ENCODE measurements at places on chromosomes 2 and 18.
A peak's percentile ranks its signal among the peaks of the same experiment; 100 is the strongest.

- DNase-seq = no peak
These were observed 189.9 kb downstream of the SH3RF3 start for GRCh38 chr2:109318949-109319342.

DNA sequence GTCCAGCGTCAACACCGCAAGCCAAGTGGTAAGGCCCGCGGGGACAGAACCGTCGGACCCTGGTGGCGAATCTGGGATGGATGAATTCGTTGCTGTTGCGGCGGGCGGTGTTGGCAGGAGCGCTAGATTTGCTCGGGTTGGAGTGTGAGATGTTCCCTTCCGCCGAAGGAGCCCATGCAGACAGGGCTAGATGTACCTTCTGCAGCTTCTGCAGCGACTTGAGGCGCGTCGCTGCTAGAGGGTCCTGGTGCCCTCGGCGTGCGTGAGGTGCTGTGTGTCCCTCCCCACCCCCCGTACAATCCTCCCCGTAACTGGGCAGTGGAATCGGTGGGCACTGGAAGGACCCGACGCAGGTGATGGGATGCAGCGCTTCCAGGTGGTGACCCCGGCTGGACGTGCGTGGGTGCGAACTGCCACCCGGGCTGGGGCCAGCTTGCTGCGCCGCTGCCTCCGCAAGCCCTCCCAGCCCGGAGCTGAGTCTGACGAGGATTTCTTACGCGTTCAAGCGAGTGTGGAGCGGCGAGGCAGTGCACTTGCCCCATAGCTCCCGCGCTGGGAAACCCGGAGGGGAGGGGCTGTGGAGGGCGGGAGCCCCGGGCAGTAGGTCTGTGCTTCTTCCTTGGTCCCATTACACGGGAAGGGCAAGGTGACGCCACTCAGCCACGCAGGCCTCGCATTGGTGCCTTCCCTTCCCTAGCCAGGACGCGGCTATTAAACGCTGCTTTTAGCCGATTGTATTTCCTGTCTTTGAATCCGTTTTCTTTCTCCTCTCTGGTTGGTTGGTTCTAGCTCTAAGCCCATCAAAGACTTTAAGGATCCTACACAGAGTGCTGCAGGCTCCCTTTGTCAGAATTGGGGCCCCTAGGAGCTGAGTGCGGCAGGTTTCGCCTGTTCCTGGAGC, 34.2 kb downstream of the CHRNA1 start:
- no peak for DNase-seq

DNA sequence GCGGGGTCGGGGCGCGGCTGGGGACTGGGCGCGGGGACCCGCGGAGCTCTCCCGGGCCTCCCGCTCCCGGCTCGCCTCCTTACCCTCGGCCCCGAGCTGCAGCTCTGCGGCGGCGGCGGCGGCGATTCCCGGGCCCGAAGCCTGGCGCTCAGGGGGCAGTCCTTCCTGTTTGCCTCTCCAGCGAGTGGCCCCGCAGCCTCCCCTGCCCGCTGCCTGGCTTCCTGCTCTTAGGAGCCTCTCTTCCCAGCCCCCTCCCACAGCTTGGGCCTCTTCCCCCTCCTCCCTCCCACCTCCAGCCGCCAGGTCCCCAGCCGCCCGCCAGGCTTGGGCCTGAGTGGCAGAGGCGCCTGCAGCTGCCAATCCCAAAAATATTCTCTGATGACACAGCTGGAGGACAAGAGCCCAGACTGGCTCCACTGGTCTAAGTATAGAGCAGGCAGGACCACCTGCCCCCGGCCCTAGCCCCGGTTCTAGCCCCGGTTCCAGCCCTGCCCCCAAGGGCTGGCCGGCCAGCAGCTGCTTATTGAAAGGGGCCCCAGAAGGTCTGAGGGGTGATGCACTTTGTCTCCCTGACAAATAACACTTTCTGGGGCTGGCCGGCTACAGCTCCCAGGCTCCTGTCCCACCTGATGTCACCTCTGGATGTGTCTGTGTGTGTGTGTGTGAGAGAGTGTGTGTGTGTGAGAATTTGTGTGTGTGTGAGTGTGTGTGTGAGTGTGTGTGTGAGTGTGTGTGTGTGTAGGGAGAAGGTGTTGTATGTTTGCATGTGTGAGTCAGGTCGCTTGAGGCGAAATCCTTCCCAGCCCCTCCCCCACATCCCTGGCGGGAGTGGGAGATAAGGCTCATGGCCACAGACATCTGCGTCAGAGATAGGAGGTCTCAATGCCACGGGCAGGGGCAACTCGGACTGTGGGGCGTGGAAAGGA, at the start of gene OBSL1:
Gene OBSL1 (minus strand): TSS at position 229 of the 926 bp plus-strand sequence. CDS start 307 bp downstream, outside the sequence.
- DNase-seq = no peak

DNA sequence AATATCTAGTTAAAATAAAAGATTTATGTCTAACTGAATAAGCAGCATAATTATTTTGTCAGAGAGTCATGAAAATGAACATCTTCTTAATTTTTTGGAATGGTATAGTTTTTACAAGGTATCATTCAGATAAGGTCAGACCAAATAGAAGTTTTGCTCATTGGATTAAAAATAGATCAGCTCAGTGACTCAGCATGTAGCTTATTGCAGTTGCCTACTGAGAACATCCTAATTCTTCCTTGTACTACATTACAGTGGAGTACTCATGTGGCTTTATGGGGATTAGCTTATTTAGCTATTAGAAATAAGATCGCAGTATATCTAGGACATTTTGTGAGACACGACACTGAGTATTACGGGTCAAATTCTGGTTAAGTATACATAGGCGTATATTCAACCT, 38.2 kb upstream of the PPM1B start:
- no peak for DNase-seq

- no peak for DNase-seq
These were observed 33.4 kb upstream of the VPS54 start for GRCh38 chr2:64052463-64053241.

GRCh38 chr2:91442246-91442905, 2750.9 kb downstream of the RPIA start:
- no peak for DNase-seq

DNA sequence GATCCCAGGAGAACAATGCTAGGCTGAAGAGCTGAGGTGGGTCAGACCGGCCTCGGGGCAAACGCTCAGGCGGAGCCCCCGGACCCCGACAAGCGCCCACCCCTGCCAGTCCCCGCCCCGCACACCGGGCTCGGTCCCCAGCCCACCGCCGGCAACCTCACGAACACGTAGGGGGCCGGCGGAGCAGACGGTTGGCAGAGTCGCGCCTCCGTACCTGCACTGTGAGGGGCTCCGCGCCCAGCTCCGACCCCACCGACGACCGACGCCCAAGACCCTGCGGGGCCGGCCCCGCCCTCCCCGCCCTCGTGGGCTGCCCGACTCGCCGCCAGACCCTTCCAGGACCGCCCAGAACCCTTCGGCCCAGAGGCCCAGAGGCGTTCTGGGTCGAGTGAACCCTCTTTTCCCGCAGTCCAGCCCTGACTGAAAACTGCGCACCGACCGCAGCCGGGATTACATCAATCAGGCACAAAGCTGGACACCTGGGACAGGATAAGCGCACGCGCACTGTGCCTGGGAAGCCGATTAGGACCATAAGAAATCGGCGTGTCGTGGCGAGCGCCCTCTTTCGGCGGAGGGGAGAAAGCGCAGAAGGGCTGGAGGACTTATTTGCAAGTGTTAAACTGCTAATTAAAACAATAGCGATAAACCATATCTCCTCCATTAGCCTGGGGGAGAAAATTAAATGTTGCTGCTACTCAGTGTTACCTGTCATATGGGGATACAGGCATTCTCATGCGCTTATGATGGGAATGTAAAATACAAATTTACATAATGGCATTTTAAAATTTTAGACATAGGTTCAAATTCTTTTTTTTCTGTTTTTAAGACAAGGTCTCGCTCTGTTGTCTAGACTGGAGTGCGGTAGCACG, 11.7 kb upstream of the DCTN1 start:
- DNase-seq = peak; percentile 91

- no peak for DNase-seq
These were observed 6.6 kb downstream of the OTOF start for GRCh38 chr2:26471289-26471688.

All from stimulated activated CD8-positive, alpha-beta memory T cell treated with anti-CD3 and anti-CD28 coated beads, Interleukin-15, amount 100 ng/mL, for 24 hours (primary cell).